MM.1S (cell line): ENCODE measurements at places on chromosomes 6 and 20.
A peak's percentile ranks its signal among the peaks of the same experiment; 100 is the strongest.

- DNase-seq, result no peak
These were observed 59.6 kb downstream of the ZNF831 start for GRCh38 chr20:59223182-59223601.

- peak; percentile 37 for DNase-seq
These were observed 93.1 kb downstream of the RREB1 start for GRCh38 chr6:7200598-7201443.

DNA sequence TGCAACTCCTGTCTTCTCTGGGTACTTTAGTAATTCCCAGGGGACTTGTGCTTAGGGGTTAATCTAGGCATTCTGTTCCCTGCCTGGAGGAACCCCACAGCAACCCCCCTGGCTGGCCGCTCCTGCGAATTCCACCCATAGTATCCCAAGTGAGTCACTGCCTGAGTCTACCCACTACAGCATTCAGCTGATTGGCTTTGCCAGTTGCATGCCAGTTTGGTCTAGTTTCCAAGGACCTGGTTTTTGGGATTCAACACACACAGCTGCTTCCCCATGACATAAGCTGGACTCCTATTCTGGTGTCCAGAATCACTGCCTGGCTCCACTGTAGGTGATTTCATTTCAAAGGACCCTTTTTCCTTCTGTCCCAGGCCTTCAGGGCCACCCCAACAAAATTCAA lies 40.3 kb downstream of the PLCG1 start:
- DNase-seq, result no peak

GRCh38 chr6:144660561-144661115 lies 375.5 kb downstream of the UTRN start:
- DNase-seq, result no peak

GRCh38 chr6:147407571-147407970 lies 100.9 kb upstream of the SAMD5 start:
- DNase-seq, result no peak

DNA sequence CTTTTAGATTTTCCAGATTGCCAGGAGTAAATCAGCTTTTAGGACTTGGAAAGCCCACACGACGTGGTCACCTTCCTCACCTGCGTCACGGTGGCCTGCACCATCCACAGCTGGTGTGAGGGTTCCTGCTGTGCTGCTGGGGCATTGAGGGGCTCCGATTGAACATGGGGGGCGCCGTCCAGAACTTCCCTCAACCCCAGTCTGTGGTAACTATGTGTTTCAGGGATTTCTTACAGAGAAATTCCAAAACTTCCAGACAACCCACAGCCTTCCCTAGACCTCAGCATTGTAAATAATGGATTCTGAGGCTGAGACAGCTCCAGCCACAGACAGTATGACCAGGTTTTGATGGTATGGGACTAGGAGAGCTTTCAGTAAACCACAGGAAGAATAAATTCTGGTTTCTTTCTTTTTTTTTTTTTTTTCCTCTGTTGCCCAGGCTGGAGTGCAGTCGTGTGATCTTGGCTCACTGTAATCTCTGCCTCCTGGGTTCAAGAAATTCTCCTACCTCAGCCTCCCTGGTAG lies 46.7 kb upstream of the IRF4 start:
- no peak for DNase-seq

GRCh38 chr6:38604700-38605099 lies 35.0 kb downstream of the BTBD9 start:
- no peak for DNase-seq

- no peak for DNase-seq
These were observed 187.1 kb downstream of the SOX4 start for GRCh38 chr6:21780679-21781078.

GRCh38 chr20:61806995-61807394 lies 258.7 kb downstream of the TAF4 start:
- no peak for DNase-seq

DNA sequence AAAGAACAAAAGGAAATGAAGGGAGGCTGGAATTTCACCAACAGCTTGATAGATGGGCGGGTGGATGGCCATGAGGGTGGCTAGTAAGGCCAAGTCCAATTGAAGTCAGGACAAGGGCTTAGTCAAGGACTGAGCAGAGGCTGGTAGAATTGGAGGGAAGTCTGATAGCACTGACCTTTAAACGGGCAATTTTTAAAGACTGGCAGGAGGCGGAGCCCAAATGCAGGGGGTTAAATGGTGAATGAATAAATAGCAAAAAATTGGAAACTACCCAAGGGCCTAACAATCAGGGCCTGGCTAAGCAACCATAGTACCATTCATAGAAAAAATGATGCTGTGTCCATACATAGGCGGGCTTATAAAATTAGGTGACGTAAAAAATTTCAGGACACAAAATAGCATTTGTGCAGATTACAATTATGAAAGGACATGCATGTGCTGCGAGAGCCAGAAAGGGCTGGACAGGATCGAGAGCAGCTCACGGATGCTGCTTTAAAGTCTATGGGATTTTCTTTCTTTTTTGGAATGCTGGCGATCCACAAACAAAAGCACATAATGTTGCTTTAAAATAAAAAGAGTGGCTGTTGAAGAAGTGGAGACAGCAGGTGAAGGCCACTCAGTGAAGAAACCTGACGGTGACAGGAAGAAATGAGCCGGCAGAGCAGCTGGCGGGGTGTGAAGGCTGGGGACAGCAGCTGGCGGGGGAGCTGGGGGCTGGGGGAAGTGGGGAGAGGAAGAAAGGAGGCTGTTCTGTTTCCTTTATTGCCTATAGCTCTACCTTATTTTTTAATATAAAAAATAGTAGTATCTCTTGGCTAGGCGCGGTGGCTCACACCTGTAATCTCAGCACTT lies 42.8 kb upstream of the TAF8 start:
- no peak for DNase-seq

DNA sequence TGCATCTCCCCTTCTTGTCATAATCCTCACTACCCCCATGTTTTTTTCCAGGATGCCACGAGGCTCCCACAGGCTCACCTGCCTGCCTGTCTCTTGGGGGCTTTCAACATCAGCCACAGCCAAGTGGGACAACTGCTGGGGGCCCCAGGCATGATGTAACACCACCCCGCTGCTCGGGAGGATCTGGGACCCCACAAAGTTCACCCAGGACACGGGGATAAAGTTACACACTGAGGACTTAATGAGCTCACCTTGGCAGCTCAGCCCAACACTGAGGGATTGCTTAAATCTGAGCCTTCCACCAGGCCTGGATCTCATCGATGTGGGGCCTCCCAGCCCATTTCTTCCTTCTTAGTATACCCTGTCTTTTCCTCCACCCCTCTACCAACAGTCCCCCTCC lies 56.4 kb upstream of the NNAT start:
- DNase-seq, result no peak

- DNase-seq, result peak; percentile 62
These were observed 86.7 kb upstream of the STMND1 start for GRCh38 chr6:17015144-17015543.

DNA sequence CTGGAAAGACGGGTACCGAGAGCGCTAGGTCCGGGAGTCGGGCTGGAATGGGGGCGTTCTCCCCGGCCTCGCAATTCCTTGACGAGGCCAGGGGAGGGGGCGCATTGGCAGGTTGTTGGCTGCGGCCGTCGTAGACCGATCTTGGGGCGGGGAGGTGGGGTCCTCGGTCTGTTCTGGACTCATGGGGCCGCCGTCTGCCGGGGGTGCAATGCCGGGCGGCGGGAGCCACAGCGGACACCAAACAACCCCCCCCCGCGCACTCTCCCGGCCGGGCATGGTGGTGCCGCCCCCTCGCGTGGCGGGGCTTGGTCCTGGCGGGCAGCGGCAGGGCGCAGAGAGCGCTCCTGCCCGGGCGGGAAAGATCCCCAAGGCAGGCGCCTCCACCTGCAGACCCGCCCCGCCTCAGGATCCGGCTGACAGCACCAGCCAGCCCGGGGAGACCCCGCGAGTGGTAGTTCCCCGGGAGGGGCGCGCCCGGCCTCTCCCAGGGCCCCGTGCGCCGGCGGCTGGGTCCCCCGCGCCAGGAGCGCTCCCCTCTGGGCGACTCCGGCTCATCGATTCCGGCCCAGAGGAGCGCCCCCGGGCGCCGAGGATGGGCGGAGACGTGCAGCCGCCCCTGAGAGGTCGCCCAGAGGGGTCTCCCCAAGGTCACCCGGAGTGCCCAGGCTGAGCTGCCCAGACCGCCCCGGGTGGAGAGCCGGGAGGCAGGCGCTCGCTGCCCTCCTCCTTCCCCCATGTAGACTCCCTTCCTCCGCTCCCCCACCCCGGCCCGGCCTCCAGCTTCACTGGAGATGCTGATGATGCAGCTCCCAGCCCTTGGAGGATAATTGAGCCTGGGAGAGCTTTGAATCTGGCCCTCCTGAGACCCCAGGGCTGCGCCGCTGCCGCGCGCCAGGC lies 709 bp downstream of the PPP1R16B start:
- DNase-seq, result peak; percentile 51

GRCh38 chr6:71420095-71420692 lies 131.6 kb downstream of the OGFRL1 start:
- DNase-seq, result peak; percentile 21

DNA sequence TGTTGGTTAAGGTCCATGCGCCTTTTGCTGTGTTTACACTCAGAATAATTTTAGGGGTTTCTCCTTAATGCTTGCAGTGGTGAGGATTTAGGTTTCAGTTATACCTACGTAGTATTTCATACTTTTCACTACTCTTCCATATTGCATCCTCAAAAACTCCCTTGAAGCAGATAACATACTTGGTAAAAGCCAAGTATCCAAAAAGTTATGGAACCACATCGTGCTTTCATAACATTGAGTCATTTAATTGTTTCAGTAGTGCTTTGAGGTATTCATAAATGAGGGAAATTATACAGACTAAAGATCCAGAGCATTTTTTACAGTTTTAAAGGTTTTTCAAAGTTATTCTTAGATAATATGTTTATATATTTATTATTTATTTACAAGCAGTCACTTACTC lies 4.0 kb upstream of the ATXN1 start:
- DNase-seq, result no peak

GRCh38 chr6:169939554-169940164 lies 188.2 kb downstream of the ERMARD start:
- no peak for DNase-seq

- no peak for DNase-seq
These were observed 61.3 kb upstream of the NXT1 start for GRCh38 chr20:23289249-23289648.

GRCh38 chr6:93447874-93448273 lies 28.5 kb upstream of the EPHA7 start:
- no peak for DNase-seq

- no peak for DNase-seq
These were observed 18.1 kb downstream of the NPEPL1 start for GRCh38 chr20:58710481-58711265.

- DNase-seq, result no peak
These were observed 217.7 kb downstream of the ATXN1 start for GRCh38 chr6:16543521-16543920.

GRCh38 chr6:2725999-2726567 lies 24.6 kb downstream of the MYLK4 start:
- no peak for DNase-seq

DNA sequence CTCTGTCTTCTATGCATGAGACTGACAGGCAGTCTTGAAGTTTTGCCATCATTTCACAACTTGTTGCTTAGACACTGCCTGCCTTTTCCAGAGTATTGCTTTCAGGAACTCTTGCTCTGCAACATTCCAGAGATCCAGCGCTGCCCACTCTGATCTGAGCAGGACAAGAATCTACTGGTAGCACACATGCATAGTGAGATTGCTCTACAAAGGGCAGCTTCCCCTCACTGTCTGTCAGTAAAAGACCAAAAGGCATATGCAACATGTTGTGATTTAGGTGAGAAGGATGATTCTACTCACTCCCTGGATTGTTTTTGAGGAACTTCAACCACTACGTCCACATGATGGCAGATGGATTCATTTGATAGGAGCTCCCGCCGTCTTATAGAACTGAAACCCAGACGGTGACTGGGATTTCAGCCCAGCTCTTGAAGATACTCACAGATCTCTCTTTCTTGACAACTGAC lies 259.1 kb downstream of the ARID1B start:
- no peak for DNase-seq

- DNase-seq, result no peak
These were observed 165.2 kb downstream of the HAO1 start for GRCh38 chr20:7775072-7775471.

DNA sequence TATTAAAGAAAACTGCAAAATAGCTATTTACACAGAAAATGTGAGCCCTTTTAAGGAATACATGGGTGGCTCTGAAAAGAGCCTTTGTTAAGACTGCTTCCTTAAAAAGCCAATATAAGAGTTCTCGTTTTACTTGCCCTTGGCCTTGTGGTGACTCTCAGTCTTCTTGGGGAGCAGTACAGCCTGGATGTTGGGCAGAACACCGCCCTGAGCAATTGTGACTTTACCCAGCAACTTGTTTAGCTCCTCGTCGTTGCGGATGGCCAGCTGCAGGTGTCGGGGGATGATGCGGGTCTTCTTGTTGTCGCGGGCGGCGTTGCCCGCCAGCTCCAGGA lies 111.5 kb downstream of the HFE start:
- DNase-seq, result no peak

- no peak for DNase-seq
These were observed 9.8 kb downstream of the SDC4 start for GRCh38 chr20:45338121-45339030.

DNA sequence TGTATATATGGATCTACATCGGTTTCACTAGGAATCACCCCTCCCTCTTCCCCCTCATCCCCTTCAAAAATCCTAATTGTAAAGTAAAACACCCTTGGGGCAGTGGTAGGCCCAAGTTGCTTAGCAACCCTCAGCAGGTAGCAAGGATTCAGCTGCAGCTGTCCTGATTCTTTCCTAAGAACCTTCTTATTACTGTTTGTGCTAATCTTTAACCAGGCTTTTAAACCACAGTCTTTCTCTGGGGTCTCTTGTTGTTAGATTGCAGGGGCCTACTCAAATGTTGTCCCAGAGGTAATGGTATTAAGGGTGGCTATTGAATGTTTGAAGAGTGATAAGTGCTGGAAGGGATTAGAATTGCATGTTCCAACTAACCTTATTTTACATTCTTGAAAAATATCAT lies 46.4 kb downstream of the PRL start:
- DNase-seq, result no peak

DNA sequence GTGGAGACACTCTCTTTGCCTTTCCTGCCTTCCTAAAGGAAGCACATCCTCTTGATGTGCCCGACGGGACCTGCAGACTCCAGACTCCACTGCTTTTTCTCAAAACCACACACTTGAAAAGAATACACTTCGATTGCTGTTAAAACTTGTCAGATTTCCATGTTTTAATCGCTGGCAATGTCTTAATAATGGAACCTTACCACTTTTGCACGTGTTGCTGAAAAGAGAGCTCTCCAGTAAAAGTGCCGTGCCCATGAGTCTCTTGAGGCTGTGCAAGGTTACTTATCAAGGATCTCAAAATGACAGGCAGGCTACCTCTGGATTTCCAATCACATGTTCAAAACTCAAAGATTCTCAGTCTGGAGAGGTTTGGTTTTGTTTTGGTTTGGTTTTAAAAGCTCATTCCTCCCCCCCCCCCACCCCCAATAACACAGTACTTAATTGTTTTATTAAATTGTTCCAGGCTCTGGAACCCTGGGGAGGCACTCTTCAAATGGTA lies 12.0 kb upstream of the TFAP2A start:
- DNase-seq, result no peak

DNA sequence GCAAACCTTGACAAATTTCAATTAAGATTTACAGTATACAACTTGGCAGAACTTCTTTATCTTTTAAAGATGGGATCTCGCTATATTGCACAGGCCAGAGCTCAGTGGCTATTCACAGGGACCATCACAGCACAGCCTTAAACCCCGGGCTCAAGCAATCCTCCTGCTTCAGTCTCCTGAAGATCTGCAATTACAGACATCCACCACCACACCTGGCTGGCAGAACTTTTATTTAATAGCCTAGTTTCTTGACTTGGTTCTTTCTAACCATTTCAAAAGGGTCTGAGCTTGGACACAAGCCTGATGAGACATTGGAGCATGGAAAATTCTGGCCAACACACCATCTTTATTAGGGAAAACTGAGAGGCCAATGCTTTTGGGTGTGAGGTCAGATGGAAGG lies 151.6 kb upstream of the KCNG1 start:
- DNase-seq, result no peak
